Cortex of kidney (tissue), 1 donor: ENCODE measurements at places on chromosomes 5 and 9.

DNA sequence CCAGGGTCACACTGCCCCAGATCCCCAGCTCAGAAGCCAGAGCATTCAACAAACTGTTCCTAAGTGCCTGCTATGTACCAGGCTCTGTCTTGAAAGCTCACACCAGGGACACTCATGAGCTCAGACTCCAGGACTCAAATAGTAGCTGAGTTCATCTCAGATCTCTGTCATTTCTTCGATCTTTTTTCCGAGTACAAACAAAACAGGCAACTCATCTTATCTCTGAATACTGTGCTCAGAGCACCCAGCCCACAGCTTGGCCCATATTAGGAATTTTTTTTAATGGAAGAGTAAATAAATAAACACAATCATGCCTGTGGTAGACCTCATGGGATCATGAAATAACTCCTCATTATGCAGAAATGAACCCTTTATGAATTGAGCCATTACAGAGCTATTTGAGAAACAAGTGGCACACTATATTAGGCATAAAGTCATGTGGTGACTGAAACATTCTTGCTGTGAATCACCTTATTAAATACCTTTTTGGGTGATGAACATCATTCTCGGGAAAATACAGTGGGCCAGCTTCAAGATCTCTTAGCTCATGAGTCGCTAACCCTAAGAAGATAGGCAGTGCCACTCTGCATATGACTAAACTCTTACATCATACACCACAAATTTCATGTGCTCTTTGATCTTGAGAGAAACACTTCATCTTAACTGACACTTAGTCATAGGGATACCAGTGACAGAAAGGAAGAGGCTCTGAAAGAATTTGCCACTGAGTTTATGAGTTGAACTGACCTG is 9.9 kb downstream of the SH3RF2 start:
- DNase-seq: no peak

GRCh38 chr9:123262338-123262737 is 6.0 kb downstream of the STRBP start:
- DNase-seq: no peak

GRCh38 chr5:17360879-17361278 is 137.2 kb upstream of the TAF11L2 start:
- no peak for DNase-seq

DNA sequence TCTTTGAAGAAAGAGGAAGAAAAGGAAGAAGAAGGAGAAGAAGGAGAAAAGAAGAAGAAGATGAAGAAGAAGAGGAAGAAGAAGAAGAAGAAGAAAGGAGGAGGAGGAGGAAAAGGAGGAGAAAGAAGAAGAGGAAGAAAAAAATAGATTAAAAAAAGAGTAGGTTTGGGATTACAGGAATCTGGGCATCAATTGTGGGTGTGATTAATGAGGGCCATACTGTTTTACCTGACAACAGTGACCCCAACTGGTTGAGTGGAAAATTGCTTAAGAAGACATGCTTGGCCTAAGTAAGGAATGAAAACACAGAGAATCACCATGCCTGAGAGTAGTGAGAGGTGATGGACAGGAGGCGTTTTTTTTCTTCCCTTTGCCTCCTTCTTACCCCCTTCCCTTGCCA is 114.6 kb downstream of the FAM170A start:
- DNase-seq: no peak

- no peak for DNase-seq
Measured at GRCh38 chr9:91032121-91032531, 230.5 kb downstream of the SYK start.

DNA sequence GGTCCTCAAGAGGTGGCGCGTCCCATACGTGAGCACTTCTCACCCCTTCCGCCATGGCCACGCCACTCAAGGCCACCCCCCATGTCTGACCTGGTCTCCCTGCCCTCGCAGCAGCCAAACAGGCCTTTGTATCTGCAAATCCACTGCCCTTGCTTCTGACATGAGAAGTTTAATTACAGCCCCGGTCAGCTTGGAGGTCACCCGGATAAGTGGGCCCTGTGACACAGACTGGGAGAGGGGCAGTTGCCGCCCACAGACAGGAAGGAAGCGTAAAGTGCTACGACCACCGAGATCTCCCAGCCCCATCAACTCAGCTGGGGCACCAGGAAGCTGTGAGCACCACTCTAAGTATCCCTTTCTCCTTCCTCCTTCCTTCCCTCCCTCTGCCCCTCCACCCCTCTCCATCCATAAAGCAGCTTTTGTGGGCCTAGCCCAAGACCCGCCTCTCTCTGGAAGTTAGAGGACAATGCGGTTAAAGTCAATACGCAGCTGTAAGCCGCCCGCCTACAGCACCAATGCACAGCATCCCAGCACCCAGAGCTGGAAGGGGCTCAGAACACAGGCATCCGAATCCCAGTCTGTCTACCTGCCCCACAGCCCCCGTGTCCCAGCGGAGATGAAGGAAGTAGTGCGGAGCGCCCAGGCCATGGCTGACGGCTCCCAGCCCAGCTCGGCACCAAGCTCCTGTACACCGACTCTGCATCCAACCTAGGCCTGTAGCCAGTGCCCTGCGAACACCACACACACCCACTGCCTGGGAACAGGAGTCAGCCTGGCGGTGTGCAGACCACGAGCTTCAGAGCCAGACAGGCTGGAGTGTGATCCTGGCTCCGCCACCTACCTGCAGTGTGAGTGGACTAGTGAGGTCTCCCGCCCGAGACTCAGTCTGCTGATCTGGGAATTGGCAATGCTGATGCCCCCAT is 44.8 kb upstream of the RNF130 start:
- no peak for DNase-seq

DNA sequence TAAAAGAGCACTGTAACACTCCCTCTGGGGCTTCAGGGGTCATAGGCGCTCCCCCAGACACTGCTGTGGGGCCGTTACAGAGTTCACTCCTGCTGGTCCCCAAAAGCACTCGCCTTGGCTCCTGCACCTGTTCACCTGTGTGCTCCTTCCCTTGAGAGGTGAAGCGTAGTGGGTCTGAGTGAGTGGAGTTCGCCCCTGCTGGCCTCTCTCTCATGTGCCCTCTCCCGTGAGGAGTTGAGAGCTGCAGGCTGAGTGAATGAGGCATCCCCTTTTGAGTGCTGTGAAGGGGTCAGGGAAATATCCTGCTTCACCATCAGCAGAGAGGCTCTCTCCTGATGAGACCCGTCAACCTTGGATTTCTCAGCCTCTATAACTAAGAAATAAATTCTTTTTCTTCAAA is 134.6 kb upstream of the TUT7 start:
- no peak for DNase-seq

DNA sequence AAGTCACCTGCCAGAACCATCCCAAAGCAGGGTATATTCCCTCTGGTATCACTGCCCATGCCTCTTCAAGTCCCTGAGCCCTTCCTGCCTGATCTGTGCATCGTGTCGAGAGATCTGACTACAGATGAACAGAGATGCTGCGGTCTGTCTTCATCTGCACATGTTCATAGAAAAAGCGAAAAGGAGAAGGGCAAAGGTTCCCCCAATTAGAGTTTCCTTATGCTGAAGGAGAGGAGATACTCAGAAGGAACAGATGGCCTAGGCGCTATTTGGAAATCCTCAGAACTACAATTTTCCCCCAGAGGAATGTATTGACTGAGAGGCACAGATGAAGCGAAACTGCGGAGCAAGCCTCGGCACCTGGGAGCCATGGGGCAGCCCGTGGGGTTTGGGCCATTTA is 170.9 kb downstream of the SEC61B start:
- no peak for DNase-seq

DNA sequence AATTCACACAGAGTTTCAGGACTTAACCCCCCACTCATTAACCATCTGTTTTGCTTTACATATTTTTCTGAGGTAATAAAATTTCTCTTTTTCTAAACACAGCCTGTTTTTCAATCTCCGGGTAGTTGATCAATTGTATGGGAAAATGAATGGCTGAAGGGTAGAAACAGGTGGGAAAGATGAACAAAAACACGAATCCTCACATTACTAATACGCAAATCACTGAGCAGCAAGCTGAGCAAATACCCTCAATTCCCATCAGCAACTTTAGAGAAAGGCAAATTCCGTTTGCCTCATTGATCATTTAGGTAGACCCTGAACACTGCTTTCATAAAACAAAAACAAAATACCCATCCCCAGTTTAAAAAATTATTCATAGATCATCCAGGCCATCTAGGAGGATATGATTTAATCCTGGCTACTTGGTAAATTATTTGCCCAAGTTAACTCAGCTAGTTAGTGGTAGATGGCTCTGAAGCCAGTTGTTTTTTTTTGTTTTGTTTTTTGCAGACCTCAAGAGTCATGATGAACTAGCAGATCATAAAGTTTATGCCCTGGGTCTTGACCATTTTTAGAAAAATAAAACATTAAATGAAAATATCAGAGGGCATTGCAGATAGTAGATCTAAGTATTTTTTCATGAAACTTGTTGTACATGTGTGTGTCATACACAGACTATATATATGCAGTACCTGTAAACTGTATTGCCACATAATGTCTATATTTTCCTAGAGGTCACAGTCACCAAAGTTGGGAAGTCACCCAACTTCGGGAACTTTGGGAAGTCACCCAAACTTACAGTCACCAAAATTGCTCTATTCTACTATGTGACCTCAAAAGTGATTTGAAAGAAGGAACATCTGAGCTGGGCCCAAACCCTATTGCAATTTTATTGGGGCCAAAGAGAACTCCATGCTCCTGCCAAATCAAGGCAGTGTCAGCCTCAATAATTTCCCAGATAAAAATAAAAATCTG is 1.6 kb upstream of the CD274 start:
- no peak for DNase-seq

GRCh38 chr5:4363045-4363444 is 767.4 kb downstream of the IRX1 start:
- DNase-seq: no peak

DNA sequence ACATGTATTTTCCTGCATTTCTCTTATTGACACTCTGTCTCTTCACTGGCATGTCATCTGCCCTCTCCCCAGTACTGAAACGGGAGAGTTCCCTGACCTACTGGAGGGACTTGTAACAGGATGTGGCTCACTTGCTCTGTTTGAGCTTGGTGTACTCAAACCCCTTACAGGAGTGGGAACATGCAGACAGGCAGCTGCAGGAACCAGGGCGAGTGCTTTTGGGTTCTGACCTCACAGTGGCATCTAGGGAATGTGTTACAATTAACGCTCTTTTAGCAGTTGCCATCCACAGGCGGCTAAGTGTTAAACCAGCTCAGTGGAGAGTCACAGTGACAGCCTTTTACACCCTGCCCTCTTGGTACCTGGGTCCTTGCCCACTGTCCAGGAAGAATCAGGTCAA is 300.3 kb upstream of the GRAMD2B start:
- DNase-seq: no peak

DNA sequence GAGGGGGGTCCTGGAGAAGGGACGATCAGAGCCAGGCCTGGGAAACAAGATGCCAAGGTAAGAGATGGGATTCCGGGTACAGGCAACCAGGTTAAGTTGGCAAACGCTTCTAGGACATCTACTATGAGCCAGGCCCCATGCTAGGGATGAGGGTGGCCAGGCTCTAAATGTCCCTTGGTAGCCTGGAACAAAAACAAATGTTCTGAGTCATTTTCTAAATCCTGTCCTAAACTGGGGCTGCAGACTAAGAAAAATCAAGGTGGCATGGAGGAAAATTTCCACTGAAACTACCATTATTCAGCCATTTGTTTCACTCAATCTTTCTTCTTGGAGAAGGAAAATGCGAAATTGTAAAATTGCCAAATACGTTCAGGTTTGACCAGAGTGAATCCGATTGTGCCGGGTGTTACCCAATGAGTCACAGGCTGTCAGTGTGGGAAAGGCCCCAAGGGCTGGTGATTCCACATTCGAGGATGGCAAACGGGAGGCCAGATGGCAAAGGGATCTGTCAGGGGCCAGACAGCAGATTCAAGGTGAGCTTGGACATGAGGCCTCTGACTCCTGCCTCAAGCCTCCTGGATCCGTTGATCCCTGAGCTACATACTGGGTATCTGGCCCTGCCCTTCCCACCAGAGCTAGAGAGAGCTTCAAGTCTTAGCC is 57.6 kb downstream of the PAX5 start:
- no peak for DNase-seq

- DNase-seq: no peak
Measured at GRCh38 chr5:90201923-90202322, 207.6 kb downstream of the CETN3 start.

DNA sequence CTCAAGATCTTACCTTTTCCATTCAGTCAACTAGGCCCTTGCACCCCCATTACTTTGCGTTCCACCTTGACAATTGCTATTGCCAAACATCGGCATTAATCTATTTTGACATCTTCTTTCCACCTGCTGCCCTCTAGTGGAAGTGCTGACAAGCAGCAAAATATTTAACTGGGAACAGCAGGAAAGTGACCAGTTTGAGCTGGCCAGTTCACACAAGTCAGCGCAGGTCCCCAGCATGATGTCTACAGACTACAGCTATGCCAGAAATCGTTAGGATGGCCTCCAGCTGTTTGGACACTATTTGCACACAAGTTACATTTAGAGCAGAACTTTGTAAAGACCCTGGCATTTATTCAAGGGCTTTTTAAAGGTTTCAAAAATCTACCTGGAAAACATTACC is 160.1 kb downstream of the GHR start:
- no peak for DNase-seq

GRCh38 chr9:109297899-109298298 is 23.0 kb downstream of the EPB41L4B start:
- DNase-seq: no peak

- DNase-seq: no peak
Measured at GRCh38 chr5:35059251-35059650, 11.5 kb upstream of the AGXT2 start.
